Activated CD4-positive, alpha-beta T cell treated with anti-CD3 and anti-CD28 coated beads for 1 hour (primary cell): ENCODE measurements at places on chromosomes 1 and 21.

DNA sequence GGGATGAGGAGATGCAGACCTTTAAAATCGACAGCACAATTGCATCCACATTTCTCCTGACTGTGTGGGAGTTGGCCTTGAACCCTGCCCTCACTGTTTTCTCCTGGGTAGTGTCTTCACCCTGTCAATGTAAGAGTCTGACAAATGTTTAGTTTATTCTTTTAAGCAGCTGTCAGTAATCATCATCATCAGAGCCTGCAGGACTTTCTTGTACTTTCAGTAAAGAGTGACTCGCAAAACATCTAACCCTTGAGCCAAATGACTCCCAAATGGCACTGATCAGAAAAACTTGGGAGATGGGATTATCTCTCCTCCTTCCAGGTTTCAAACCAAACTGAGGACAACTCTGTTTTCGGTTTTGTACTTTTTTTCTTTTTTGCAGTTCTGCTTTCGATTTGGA, 460.2 kb downstream of the KIF26B start:
- DNase-seq = no peak

DNA sequence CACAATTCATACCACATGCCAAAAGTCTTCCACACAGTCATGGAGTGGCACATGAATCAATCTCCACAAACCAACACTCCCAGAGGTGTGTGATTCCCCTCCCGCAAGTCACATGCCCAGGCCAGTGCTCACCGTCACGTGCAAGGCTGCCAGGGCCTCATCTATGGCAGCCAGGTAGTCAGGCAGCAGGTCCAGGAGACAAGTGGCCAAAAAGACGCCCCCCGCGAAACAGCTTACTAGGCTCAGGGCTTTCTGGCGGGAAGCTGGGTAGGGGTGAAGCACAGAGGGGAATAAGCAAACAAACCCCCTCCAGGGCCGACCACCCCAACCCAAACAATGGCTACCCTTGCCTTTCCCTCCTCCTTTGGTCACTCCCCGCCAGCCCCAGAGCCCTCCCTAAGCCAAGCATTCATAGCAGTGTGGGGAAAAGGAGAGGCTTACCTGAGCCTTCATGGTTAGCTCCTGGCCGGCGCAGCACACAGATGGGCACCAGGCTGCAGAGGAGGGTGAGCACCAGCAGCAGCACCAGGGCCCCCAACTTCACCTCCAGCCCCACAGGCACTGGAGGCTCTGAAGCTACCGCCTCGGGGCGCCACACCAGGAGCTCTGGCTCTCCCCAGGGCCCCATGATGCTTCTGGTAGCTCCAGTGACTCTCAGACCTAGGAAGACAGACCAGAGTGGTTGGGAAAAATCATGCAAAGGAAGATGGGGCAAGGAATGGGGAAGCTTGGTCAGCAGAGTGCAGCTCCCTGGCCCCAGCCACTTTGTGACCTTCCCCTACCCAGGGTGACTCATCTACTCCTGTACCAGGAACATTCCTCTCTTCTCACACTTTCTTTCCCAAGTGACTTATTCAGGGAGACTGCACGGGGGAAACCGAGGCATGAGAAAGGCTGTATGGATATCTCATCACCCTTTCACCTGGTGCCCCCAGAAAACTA, 978 bp downstream of the SLC39A1 start:
- DNase-seq = no peak

GRCh38 chr1:228036701-228037231, 30.0 kb downstream of the WNT3A start:
- DNase-seq = no peak

- DNase-seq = no peak
Measured at GRCh38 chr1:212721388-212722247, 22.0 kb upstream of the BATF3 start.

DNA sequence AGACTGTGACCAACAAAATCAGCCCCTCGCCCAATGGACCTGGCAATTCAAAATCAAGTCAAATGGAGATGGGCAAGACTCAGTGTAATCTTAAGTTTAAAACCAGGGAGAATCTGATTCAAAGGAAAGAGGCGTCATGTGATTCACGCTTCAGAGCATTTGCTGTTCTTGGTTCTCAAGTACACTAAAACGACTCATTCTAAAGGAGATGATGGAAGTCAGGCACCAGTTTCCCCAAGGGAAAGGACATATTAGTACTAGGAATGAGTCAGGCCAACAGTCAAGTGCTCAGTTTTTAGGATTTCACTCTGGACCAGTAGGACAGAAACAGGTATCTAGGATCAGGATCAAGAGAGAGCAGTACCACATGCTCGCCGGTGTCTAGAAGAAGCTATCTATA, 429.6 kb downstream of the PLPP3 start:
- no peak for DNase-seq

DNA sequence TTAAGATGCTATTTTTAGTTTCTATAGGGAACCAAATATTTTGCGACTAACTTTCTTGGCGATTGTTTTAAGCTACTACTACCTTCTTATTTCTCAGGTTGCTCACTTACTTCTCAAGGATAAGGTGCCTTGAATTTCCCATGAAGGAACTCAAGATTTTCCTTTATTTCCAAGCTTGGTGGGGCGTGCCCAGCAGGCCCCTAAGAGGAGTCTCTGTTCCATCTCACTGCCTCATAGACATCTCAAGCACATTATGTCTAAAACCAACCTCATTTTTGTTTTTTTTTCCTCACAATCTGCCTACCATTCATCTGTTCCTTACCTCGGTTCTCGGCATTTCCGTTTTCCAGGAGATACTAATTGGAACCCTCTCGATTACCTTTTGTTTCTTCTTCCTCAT, 421.9 kb downstream of the DISC1 start:
- no peak for DNase-seq

DNA sequence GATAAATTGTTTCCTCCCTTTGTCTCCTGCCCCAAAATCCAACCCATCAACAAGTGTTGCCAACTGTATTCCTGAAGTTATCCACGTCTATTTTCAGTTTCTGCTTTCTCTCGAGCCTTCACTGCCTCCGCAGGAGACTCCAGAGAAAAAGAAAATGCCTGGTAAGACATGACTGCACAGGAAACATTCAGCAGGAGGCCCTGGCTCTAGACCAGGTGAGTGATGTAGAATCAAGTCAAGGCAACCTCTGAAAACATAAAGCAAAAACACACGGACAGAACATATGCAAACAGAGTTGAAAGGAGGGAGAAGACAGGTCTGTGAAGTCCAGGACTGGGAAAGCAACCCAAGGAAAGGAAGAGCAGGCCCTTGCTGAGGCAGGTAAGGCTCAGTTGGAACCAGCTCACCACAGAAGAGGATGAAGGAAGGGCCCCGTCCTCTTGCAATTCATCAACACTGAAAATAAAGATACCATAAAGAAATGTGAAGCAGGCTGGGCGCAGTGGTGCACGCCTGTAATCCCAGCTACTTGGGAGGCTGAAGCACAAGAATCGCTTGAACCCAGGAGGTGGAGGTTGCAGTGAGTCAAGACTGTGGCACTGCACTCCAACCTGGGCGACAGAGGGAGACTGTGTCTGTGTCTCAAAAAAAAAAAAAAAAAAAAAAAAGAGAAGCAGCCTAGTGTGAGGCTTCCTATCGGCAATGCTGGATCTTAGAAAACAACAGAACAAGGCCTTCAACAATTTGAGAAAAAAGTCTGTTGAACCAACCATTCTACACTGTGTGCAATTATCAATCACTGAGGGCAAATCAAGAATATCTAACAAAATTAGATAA, 8.8 kb downstream of the NOL9 start:
- DNase-seq = no peak

DNA sequence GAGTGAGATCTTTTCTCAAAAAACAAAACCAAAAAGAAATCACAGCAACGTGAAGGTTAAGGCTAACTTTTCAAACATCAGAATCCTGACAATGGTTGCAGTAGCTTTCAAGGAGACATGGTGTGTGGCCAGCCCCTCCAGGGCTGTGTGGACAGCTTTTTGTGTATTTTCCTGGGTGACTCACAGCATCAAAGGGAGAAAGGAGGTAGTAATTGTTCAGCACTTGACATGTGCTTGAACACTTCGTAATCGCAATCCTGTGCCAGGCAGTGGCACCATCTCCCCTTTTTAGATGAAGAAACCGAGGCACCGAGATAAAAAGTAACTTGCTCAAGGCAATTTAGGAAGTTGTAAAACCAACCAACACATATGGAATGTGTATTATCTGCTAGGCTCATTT, 10.3 kb downstream of the NBL1 start:
- no peak for DNase-seq

DNA sequence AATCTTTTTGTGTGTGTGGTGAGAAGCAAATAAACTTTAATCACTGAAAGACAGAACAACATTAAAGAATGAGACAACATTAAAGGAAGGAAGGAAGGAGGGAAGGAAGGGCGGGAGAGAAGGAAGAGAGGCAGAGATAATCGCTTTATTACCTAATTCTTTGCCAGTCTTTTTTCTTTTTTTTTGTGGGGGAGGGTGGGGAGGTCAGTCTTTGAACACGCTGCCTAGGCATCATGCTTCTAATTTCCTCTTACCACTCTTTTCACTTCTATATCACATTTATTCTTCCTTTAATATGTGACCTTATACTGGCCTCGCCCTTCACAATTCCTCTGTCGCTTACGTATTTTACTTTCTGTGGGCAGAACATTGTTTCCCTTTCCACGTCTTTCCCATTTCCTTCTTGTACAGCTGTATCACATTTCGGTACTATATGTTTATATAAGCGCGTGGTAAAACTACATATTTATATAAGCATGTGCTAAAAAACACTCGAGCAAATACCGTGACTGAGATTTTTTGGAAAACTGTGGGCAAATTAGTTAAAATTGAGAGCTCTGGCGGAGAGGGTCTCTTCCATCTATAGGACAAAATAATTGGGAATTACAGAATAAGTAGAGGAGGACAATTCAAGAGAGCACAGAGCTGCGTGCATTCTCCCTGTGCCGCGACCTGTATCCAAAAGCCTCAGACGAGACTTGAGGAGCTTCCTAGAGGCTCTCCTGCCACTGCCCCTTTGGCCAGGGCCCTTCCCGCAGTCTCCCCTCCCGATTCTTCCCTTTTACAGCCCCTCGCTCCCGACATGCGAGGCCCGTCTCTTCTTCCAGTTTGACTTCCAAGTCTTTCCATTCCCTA, 823 bp upstream of the PRKAA2 start:
- no peak for DNase-seq

GRCh38 chr1:8348047-8348776, 30.3 kb downstream of the SLC45A1 start:
- no peak for DNase-seq

GRCh38 chr1:203673550-203674411, 47.1 kb downstream of the ATP2B4 start:
- DNase-seq = peak; percentile 45

DNA sequence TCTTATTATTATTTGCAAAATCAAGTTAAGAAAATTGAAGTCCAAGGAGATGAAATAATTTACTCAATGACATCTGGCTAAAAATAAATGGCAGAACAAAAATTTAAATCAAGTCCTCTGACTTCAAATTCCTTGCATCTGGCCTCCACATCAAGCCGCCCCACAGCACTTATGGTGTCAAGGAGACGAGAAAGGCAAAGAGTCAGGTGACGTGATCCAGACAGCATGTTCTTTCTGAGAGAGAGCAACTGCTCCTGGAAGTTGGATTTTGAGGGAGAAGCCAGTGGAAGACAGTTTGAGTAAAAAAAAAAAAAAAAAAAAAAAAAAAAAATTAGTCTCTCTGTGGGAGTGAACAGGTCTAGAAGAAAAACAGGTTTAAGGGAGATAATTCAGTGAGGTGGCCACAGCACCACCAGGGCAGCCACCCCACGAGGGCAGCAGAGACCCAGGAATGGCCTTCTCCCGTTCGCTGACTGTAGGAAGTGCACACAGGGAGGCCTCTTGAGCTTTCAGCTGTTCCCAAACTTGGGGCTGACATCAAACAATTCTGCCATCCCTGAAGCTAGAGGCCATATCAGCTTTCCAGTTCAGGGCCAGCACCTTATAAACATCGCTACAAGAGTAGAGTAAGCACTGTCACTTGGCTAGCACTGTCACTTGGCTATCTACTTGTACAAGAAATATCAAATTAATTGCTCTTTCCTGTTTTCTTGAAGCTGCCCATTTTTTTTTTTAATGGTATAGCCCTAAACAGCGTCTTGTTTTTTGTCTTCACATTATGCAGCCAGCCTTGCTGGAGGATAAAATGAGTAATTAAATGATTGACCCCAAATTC, 7.8 kb downstream of the C1orf162 start:
- peak; percentile 45 for DNase-seq

GRCh38 chr1:110309139-110309538, 30.0 kb upstream of the RBM15 start:
- no peak for DNase-seq

DNA sequence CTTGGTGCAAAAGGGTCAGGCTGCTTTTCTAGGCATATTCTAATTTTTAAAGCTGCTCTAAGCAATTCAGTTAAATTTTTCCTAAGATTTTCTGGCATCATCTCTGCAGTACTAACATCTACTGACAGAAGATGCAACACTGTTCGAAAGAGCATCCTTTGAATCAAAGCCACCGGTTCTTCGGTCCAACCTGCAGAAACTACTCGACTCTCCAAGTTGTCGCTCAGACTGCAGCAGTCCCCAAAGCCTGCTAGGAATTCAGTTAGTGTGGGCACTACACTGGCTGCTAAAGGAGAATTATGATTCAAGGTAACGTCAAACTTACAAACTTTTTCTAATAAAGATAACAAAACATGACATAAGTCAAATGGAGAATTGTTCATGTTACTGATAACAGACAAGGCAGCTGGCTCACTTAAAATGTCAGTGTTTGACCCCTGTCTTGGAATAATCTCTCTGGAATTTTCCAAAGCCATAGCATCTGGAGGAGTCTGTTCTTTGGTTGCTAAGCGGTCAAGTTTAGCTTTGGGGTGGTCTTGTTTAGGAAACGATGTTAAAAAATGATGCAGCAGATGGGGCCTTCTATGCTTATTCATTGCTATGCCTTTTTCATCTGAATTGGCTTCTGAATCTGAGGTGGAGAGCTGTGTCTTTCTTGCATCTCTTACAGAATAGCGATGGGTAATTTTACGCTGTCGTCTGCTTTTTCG, 56.9 kb downstream of the LYST start:
- DNase-seq = no peak

DNA sequence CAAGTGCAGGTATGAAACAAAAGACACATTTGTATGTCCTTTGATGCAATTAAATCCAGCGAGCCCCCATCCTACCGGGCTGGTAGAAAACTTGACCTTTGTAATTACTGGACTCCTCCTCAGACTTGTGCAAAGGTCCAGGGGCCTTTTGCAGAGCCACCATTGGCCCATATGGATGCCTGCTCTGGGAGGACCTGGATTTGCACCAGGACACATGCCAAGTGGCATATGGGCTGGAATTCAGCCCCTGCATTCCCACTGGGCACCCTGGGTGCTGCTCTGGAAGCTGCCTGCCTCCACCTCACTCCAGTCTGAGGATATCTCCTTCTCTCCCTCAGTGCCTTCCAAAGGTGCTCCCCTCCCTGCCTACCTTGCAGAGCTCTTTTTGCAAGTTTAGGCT, 36.0 kb downstream of the LACTBL1 start:
- DNase-seq = no peak
